ENCODE measurements at places on chromosomes 3 and 15. TPM values are rescaled to one million over a fixed set of nuclear protein-coding genes. Genes with fewer than 3 reads are reported as not detected.

- no peak for DNase-seq
Measured at GRCh38 chr3:152438181-152438580, 169.5 kb downstream of the MBNL1 start.

DNA sequence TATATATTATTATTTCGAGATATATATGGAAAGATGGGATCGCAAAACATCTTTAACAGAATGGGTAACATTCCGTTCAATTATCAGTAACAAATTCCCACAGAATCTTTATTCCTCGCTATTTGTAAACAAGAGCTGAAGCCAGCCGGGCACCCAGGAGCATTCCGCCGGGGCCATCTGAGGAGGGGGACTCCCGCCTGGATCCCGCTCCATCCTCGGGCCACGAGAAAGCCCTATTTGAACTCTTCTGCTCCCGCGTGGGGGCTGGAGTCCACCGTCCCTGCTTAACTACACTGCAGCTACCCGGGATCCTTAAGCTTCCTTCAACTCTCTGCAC lies 687 bp downstream of the GPR176 start:
- DNase-seq = no peak

DNA sequence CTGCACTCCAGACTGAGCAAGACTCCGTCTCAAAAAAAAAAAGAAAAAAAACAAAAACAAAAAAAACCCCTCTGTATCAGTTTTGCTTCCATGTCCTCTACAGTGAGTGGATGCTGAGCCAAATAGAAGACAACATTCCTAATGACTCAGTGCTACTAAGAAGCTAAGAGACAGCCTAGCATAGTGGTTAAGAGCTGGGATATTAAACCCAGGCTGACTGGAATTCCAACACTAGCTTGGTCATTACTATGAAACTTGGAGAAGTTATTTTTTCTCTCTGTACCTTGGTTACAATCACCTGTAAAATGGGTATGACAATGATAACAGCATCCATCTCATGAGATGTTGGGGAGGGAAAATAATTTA lies 60.9 kb upstream of the PYGO1 start:
- DNase-seq = no peak

DNA sequence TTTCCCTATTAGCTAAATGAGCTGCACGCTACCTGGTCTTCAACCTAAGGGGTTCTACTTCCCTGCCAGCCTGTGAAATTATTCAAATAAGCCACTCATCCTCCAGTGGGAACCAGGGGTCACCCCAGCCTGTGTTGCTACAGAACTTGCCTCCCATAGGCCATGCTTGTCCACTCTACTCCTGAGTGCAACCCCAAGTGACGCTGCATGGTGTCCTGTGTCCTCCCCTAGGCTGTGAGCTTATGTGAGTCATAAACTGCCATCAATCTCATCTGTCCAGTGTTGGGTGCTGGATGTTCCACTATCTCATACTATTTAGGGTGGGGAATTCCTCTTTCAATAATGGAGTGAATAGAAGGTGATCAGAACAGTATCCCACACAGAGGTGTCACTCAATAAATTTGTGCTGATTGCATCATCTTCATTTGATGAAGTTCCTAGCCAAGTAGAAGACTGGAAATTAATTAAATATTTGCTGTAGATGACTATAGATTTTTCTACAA lies 49.8 kb upstream of the SSR3 start:
- no peak for DNase-seq

COL6A5 gene
- total RNA-seq = 9.4 TPM

GRCh38 chr15:94460624-94461023 lies 229.3 kb downstream of the MCTP2 start:
- no peak for DNase-seq

GRCh38 chr3:54705730-54706129 lies 222.1 kb downstream of the LRTM1 start:
- DNase-seq = no peak

- DNase-seq = no peak
Measured at GRCh38 chr3:121817753-121818152, 17.1 kb downstream of the IQCB1 start.

RTP3 gene
- not detected for total RNA-seq

MUSTN1 gene
- total RNA-seq = 3.3 TPM

ASB14 gene
- total RNA-seq = 0.74 TPM

- DNase-seq = no peak
Measured at GRCh38 chr15:33701304-33701696, 267.0 kb upstream of the CHRM5 start.

- no peak for DNase-seq
Measured at GRCh38 chr3:60812502-60812901, 438.8 kb downstream of the FHIT start.
